ENCODE measurements at places on chromosomes 1 and 21.

GRCh38 chr1:160156361-160156760 lies 5.0 kb downstream of the ATP1A4 start:
- no peak for DNase-seq

DNA sequence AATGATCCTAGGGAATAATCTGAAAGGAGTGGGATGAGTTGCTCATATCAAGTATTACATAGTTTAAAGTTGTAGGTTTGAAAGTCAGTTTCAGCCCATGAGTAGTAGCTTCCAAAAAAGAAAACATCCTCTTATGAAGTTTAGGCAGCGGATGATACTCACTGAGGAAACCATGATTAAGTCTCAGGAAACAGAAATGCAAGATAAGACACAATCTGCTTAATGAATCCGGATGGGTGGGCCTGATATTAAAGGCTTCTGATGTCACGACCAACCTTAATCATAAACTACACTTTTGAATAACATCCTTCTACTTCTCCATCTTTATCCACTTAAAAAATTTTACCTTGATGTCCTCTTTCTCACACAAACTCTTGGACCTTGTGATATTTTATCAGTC lies 61.8 kb downstream of the S1PR1 start:
- no peak for DNase-seq

DNA sequence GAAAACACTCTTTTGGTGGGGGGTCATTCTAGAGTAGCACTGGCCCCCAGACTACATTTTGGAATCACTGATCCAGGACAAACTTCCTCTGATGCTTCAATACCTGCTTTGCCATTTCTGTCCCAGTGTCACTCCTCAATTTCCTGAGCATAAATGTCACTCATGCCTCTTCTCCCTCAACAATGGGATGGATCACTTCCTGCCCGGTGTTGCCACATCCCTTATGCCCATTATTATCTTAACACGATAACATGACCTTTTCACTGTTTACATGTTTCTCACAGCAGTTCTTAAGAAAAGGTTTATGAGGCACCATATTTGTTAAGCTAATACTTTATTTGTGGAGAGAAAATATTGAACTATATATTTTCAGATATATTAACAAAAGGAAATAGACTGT lies 3.9 kb upstream of the ITLN1 start:
- DNase-seq = no peak

- no peak for DNase-seq
Measured at GRCh38 chr1:246629030-246629429, 62.8 kb downstream of the CNST start.

GRCh38 chr1:234841281-234841680 lies 231.3 kb upstream of the IRF2BP2 start:
- DNase-seq = no peak

- DNase-seq = no peak
Measured at GRCh38 chr1:107926436-107927080, 38.4 kb downstream of the VAV3 start.

GRCh38 chr1:178530037-178530402 lies 17.1 kb downstream of the TEX35 start:
- no peak for DNase-seq

DNA sequence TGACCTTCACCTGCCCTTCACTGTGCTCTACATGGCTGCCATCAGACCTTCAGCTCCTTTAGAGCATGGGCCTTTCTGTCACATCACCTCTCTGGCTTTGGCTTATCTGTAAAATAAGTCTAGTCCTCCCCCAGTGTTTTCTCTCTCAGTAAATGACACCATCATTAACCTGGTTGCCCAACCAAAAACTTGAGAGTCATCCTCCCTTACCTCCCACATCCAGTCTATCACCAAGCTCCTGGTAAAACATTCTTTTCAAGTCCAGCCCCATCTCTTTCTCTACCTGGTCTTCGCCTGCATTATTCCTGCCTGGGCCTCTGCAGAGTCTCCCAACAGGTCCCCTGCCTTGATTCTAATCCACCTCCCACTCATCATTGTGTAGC lies 13.1 kb downstream of the SLC26A9 start:
- DNase-seq = no peak

DNA sequence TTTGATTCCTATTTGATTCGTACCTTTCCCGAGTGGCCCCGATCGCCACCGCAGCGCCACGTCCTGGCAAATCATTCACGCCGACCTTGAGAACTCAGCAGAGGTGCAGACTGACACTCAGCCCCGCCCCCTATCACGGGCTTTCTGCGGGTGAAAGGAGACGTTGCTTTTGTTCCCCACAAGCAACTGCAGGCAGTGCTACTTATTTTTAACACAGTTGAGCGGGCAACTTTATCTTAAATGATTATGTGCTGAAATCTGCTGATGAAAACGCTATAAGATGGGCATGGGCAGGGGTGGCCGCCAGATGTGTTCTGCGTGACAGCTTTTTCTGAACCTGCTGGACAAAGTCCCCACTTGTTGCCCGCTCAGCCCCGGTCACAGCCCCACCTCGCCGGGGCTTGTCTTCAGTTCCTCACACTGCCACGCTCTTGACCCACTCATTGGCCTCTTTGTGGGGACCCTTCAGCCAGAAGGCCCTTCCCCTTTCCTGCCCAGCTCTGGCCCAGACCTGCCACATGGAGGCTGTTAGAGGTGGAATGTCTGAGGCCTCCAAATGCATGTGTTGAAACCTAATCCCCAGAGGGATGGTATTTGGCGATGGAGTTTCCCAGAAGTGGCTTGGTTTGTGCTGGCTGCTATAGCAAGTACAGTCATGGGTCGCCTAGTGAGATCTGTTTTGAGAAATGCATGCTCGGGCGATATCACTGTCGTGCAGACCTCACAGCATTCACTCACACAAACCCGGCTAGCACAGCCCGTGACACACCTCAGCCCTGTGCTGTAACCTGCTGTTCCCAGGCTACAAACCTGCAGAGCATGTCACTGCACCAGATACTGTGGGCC lies 15.7 kb upstream of the PDXK start:
- DNase-seq = no peak

GRCh38 chr21:35915030-35915429 lies 145.3 kb downstream of the SETD4 start:
- DNase-seq = no peak

DNA sequence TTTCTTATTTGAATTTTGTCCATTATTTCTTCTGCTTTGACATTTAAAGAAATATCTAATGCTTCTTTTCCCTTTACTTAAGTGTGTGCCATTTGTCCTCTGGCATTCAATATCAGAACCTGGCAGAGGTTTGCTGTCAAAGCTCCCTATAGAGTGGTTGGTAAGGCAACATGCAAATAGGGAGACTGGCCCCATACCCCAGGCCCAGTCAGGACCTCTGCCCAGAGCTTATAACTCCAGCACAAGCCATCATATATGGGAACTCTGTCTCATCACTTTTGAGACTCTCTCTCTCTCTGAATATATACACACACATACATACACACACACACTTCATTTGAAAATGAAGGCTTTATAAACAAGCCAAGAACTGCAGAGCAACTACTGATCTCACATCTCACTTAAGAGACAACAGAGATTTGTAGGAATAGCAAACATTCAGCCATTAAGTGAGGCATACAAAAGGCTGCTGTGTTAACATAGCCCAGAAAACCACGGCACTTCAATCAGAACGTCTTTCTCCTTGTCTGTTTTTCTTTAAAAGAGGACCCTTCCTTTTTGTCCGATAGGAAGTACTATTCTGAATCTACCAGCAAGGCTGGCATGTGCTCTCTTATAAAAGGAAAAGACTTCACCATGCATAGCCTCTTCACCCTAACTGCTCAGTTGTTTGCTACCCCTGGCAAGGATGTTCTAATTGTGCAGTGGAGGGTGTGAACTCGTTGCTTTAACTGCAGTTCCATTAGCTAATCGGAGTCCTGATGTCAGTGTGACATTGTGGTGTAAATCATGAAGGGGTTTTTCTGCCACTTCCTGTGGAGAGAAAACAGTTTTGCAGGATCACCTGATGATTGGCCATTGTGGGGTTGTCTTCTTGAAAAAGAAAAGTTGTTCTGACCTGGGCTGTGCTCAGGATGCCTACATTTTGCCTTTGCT lies 101.7 kb downstream of the NR5A2 start:
- DNase-seq = no peak

DNA sequence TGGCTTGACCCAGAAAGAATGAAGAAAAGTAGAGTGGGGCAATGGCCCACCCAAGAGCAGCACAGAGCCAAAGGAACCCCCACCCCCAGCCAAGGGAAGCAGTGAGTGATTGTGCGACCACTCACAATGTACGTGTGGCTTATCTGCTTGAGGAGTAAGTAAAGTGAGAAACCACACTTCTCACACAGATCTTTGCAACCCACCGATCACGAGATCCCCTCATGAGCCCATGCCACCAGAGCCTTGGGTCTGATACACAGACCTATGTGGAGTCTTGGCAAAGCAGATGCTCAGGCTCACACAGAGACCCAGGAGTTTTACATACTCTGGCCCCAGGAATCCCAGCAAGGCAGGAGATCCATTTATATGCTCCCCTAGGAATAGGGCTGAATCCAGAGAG lies 14.0 kb upstream of the SLC9C2 start:
- no peak for DNase-seq

GRCh38 chr1:99877568-99877967 lies 27.4 kb downstream of the AGL start:
- DNase-seq = no peak

DNA sequence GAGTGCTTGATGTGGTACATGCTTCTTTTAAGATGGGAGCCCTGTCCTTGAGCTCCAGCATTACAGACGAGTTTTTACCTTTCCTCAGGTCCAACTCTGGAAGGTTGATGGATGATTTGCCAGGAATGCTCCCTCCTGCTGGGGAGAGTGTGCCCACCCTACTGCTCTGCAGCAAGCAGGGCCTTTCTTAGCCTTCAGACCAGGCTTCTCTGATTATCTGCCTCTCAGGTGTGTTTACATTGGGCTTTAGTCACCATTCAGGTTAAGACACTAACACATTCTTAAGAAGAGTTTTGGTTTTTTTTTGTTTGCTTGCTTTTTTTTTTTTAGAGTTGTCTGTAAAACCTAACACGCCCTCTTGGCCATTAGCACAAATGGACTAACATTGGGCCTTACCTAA lies 301.8 kb downstream of the KCNT2 start:
- no peak for DNase-seq

DNA sequence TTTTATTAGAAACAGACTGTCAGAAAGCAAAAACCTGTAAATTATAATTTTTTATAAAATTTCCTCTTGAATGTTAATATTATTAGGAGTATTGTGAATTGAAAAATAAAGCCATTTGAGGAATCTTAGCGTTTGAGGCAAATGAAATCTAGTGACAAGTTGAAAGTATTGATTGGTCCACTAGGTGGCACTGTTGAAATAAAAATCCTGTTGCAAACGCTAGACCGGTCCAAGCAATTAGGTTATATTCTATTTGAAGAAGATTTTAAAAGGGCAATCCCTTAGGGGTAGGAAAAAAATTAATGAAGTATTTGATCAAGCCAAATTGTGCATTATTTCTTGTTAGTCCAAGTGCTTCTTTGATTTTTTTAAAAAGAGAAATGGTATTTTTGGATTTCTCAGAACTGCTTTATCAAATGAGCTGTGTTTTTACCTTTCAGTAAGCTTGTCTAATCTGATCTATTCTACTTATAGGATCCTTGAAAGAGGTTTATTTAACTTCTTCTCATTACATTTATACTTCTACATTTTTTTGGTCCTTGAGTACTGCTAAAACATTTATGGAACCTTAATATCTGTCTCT lies 57.7 kb downstream of the ATG4C start:
- peak; percentile 84 for DNase-seq

DNA sequence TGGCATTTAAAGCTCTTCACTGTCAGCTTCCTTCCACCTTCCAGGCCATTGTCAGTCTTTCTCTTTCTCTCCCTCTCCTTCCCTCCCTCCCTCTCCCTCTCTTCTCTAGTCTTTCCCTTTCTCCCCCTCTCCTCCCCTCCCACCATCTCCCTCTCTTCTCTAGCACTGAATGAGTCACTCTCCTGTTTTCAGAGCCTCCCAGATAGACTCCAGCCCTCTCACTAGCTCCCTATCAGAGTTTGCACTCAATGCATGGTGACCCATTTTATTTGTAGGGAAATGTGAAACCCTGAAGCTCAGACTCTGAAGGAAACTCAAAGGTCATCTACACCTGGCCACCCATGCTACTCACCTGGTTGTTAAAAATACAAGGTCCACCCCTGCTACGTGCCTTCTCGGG lies 4.4 kb upstream of the MATN1 start:
- DNase-seq = no peak

DNA sequence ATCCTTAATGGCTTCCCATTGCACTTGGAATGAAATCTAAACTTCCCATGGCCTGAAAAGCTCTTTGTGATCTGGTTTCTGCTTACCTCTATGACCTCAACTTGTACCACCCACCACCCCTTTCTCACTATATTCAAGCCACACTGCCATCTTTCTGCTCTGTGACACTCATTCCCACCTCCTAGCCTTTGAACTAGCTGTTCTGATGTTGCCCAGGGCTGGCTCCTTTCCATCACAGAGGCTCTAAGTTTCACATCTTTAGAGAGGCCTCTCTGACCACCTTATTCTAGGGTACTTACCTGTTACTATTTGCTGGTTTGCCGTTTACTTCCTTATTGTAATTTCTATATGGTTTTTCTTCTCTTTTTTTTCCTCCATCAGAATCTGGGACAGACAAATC lies 4.2 kb downstream of the MPZL1 start:
- no peak for DNase-seq

DNA sequence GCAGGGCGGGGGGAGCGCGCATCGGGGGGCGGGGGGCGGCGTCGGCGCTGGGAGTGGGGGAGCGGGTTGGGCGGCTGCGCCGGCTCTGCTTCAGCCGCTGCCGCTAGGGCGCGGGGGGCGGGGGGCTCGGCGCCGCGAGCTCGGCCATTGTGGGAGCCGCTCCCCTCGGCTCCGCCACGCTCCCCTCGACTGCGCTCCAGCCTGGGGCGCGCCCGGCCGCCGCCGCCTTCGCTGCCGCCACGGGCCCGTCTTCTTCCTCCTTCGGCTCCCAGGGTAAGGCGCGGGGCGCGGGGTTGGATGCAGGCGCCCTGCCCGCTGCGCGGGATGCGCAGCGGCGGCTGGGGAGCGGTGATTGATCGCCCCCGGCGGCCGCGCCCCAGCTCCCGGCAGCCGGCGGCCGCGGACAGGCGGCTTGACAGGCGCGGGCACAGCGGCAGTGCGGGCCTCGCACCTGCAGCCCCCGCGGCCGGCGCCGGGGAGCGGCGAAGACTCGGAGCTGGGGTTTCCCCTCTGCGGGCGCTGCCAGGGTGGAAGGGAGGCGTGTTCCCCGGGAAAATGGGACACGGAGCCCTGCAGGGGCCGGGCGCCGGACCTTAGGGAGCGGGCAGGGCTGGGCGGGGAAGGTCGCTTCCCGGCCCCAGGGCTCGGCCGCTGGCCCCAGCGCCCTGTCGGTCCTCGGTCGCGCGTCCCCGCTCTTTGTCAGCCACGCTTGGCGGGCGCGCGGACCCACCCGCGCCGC lies 55.3 kb downstream of the NDUFS5 start:
- DNase-seq = no peak

DNA sequence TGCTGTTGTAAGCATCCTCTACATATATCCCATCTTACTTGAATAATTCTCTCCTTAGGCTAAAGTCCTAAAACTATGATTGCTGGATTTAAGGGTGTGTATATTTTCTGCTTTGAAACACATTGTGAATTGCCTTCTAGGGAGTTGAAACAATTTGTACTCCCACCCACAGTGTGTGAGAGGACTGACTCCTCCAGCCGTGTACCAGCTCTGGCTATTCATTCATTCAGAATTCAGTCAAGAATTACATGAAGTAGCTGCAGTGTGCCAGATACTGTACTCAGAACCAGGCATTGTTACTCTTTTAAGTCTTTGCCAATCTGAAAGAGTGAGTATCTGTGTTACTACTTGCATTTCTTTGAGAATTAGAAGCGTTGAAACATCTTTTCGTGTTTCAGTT lies 135.0 kb downstream of the DHRS3 start:
- DNase-seq = no peak

GRCh38 chr1:36516372-36517010 lies 33.8 kb upstream of the CSF3R start:
- peak; percentile 55 for DNase-seq
